ENCODE measurements at places on chromosomes 7 and 10. TPM values are rescaled to one million over a fixed set of nuclear protein-coding genes. Genes with fewer than 3 reads are reported as not detected.

GRCh38 chr7:84647797-84648757, 453.5 kb upstream of the SEMA3A start:
- DNase-seq: no peak

GRCh38 chr7:131225619-131226513, 101.8 kb upstream of the MKLN1 start:
- DNase-seq: peak; percentile 66

- DNase-seq: no peak
Measured at GRCh38 chr7:155289107-155289506, 8.6 kb upstream of the INSIG1 start.

DNA sequence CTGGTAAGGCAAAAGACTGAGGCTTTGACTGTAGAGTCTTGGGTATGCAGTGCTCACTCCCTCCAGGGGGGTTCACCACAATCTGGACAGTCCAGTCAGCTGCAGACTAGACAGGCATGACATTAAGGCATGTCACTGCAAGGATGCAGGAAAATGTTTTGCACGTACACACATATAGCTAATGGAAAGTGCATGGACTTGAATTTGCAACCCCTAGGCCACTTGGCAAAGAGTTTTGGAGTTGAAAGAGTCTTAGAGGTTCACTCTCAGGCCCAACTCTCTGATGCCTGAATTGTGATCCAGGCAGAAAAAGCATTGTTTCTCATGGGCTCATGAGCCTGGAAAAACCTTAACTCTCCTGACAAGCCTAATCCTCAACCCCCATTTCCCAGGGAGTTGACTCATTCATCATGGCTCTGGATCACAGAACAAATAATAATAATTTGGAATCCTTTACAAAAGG, 51.9 kb downstream of the LAMB4 start:
- DNase-seq: no peak

GRCh38 chr10:11875494-11876281, 52.5 kb downstream of the PROSER2 start:
- DNase-seq: peak; percentile 53

GRCh38 chr10:37566332-37566731, 291.1 kb downstream of the ZNF248 start:
- DNase-seq: no peak

GRCh38 chr7:13420726-13421125, 568.7 kb downstream of the ETV1 start:
- no peak for DNase-seq

- no peak for DNase-seq
Measured at GRCh38 chr10:36026656-36027390, 384.7 kb upstream of the FZD8 start.

Gene MRLN
- not detected for total RNA-seq

GRCh38 chr7:137454246-137454724, 110.8 kb upstream of the PTN start:
- DNase-seq: no peak

GRCh38 chr7:134777908-134778580, 1.4 kb upstream of the CALD1 start:
- DNase-seq: peak; percentile 44

DNA sequence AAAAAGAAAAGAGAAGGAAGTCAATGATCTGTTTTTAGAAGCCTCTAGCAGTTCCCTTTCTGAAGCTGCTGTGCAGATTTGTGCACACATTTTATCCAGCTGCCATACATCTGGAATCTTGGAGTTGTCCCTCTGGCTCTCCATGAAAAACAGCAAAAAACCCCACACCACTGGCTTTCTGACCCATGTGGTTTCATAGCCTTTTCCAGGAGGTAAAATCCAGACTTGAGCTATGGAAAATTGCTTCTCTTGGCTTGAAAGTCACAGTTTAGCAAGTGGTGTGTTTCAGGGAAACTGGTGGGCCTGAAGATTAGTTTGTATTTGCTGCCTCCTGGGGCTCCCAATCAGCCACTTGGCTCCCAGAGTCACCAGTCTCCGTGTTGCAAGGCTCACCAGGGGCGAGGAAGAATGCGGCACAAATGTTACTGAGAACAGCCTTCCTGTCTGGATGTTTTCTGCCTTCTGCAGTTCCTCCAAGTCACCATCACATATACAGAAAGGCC, 50.1 kb upstream of the ADRB1 start:
- DNase-seq: no peak

Gene VPS37D
- total RNA-seq: 9.3 TPM

DNA sequence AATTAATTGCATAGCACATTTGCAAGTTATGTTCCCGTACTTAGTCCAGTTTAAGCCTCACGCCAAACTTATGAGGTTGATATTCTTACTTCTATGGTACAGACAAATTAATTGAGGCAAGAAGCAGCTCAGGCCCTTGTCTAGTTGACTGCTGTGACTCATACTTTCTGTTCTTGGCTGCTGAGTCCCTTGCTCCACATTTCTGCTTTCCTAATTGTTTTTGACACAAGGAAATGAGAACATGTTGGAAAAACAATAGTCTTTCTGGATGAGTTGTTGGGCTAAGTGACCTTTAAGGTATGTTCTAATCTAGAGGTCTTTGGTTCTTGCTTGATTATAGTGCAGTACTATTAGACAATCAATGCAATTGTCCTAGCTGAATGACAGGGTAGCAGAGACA, 331.8 kb downstream of the NRG3 start:
- DNase-seq: no peak

DNA sequence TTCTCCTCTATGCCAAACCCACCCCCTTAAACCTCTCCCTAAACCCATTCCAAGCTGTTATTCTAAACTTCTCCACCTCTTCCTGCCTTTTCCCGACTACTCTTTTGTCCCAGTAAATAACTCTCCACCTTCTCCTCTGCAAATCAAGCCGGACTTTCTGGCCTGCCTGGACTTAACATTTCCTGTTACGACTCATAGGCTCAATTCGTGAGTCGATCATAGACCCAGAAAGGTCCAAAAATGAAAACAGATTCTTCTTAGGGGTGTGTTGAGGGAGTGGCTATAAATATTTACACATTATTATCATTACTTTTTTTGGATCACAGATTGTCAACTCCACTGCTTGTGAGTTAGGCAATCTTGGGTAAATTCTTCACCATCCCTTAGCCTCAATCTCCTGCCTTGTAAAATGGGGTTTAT, 59.0 kb upstream of the HABP2 start:
- DNase-seq: no peak

- DNase-seq: no peak
Measured at GRCh38 chr7:66553001-66553400, 75.7 kb upstream of the KCTD7 start.

Gene EPHB6
- total RNA-seq: 34.6 TPM

GRCh38 chr7:2795906-2796305, 48.2 kb downstream of the GNA12 start:
- DNase-seq: no peak

GRCh38 chr10:35336921-35337823, 863 bp downstream of the CCNY start:
- DNase-seq: peak; percentile 41

- no peak for DNase-seq
Measured at GRCh38 chr7:1617957-1618356, 48.1 kb upstream of the PSMG3 start.

DNA sequence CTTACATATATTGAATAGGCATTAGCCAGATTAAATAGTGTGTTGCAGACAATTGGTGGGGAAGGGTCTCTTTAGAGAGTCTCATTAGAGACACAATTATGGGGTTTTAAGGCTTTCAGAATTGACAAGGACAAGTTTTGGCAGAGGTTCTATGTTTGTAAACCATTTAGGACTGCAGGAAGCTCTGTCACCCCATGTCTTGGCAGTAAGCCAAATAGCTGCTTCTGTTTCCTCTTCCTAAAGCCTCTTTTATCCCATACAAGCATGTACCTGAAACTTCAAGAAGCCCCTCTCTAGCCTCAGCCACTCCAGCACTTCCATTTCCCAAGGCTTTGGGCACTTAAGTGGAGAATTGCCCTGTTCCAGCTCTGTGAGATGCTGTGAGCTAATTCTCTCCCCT, 21.8 kb upstream of the LRRC4 start:
- no peak for DNase-seq

Gene CCDC136
- total RNA-seq: 16.5 TPM

DNA sequence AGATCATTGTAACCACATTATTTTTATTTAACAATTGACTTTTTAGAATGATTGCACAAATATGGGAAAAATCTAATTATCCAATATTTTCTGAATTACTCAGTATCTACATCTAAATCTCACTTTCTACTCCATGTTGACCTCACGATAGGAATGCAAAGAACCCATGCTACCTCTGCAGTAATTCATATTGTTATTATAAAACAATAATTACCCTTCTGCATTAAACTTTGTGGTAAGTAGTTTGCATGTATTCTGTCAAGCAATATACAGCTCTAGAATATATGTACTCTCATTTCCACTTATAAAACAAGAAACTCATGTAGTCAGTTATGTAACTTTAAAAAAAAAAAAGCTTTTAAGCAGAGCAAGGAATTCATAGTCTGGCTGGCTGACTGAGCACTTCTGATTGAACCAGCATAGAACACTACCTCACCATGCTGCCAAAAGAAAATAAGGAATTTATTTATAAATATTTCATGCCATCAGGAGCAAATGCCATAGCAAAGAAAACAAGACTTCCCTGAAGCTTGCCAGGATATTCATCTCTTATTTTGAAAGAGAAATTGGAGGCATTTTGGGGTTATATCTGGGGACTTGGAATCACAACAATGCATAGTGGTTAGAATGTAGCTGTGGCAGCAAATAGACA, 895.7 kb downstream of the XPNPEP1 start:
- DNase-seq: no peak

DNA sequence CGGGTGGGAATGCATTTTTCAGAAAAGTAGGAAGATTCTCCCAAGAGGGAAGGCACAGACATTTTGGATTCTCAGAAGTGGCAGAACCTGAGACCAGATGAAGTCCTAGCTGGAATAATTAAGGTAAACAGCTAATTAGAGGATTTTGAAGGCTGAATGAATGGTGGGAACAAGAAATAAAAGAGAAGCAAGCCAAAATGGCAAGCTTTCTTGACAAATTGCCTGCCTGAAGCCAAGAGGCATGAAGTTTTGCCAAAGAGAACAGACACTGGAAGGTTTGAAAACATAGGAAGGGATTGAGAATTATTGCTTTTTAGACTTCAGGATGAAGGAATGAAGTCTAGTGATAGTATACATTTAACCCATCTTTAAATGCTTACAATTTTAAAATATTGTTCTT, 115.0 kb upstream of the SEM1 start:
- DNase-seq: no peak

Gene MYO1G
- total RNA-seq: 1.5 TPM

Gene PDE6C
- not detected for total RNA-seq

- DNase-seq: no peak
Measured at GRCh38 chr10:29709484-29710002, 74.8 kb upstream of the SVIL start.

- no peak for DNase-seq
Measured at GRCh38 chr7:157564517-157565177, 227.8 kb downstream of the DNAJB6 start.

Gene CCDC172
- not detected for total RNA-seq

Gene NAT16
- not detected for total RNA-seq

DNA sequence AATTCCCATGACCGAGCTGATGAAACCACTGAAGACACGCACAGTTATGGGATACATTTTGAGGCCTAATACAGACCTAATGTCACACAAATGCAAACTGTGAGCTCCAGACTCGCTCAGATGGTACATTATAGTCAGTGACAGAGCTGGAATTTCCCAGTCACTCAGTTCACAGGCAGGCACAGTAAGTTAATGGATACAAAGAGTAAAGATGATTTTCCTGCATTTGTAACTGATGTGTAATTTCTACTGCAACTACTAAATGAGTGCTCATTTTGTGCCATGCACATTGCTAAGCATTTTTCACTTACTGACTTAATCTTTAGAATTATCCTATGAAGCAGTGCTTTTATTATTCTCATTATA, 56.5 kb downstream of the ENO4 start:
- DNase-seq: no peak

DNA sequence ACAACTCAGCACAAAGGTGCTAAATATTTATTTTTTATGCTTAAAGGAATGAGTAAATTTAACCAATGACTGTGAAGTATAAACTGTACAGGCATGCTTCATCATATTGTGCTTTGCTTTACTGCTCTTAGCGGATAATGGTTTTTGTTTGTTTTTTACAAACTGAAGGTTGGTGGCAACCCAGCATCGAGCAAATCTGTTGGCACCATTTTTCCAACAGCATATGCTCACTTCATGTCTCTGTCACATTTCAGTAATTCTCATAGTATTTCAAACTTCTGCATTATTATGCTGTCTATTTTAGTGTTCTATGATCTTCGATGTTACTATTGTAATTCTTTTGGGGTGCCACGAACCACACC, 22.8 kb downstream of the BRAF start:
- no peak for DNase-seq

DNA sequence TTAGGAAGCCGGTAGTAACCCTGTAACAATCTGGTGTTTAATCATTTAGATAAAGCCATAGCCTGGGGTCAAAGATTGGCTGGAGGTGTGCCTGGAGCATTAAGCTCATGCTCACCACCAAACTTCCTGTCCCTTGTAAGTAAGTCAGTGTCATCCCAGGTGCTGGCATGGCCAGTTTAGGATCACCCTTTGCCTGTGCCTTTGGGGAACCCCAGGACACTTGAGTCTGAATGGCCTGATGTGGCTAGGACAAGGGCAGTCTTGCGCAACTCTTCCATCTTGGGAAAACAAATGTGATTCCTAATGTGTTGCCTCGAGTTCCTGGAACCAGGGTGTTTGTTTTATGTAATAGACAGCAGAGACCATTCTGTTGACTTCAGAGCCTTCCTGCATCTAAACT, 154.8 kb downstream of the GRK5 start:
- no peak for DNase-seq

DNA sequence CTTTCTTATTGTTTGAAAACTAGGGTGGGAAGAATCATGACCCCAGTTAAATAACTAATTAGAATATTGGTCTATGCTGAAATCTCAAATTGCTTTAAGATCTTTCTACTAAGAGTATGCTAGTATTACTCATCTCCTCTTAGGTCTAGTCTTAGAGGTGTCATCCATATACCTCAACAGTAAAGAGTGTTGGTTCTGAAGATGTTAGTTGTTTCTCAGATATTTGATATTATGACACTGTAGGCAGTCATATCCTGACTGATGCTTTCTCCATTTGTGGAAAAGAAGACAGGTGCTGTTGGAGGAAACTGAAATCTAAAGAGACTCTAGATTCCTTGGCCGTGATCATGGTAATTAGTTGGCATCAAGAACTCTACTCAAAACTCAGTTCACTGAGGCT, 21.2 kb downstream of the BPGM start:
- DNase-seq: no peak

Data from uterus (tissue), 4 donors.